ENCODE measurements at places on chromosomes 16 and 17.

DNA sequence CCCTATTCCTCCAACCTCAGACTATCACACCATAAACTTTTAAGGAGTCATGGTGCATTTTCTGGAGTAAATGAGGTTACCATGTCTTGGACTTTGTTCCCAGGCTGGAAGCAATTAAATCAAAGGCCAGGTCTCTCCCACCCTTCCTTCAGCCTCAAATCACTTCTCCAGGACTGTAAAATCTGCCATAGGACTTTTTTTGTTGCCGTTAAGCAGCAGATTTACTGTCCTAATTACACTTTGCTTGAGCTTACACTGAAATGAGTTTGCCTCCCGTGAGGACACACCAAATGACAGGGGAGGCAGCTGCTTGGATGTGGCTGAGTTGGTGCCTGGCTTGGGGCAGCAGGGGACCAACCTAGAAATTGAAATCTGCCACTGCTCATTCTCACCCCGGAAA, 14.7 kb downstream of the DCAKD start:
- DNase-seq = no peak

DNA sequence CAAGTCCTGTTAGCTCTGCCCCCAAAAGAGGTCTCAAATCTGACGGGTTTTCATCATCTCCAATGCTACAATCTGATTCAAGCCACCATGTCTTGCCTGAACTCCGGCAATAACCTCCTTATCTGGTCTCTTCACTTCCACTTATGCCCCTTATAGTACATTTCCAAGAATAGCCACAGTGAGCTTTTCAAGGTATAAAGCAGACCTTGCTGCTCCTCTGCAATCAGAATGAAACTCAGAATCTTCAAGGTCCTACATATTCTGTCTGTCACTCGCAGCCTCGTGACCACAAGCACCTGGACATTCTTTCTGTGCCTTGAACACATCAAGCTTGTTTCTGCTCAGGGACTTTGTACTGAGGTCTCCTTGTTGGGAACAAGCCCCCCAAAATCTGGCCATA, 84.7 kb downstream of the YPEL2 start:
- DNase-seq = no peak

GRCh38 chr17:79775632-79776031, 2.3 kb upstream of the CBX2 start:
- DNase-seq = no peak

- DNase-seq = no peak
Measured at GRCh38 chr17:72111336-72111923, 9.4 kb upstream of the SOX9 start.

GRCh38 chr17:19359151-19359550, 3.4 kb downstream of the B9D1 start:
- no peak for DNase-seq

GRCh38 chr16:27267037-27267677, 1.4 kb downstream of the NSMCE1 start:
- DNase-seq = no peak
